ENCODE measurements at places on chromosomes 12 and 14.

DNA sequence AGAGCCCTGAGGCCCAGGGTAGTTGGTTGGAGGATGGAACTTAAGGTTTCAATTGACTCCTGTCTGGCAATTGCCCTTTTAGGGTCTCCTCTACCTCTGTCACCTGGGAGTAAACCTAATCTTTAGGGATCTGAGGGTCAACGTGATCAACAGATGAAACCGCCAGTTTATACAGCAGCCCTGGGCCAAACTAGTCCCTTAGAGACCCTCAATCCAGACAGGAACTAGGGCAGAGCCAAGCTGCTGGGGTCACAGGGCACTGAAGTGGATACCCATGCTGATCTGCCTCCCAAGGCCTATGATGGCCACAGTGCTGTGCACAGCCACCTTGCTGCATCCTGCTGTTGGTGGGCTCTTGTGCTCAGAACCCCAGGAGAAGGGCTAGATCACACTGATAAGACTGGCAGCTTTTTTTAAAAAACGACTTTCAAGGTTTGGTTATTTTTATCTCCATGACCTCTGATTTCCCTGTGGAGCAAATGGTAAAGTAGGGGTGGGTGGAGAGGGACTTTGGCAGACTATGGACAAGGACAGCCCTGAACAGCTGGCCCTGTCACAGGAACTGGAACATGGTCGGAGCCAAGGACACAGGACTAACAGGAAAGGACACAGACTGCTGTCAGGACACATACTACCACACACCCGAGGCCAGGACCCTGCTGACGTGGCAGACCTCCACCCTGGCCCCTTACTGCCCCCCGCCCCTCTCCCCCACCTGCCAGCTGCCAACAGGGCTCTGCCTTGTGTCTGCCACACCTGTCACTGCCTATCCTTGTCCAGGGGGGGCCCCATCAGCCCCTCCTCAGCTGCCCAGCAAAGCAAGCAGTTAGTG is 474 bp downstream of the FITM1 start:
- no peak for DNase-seq

DNA sequence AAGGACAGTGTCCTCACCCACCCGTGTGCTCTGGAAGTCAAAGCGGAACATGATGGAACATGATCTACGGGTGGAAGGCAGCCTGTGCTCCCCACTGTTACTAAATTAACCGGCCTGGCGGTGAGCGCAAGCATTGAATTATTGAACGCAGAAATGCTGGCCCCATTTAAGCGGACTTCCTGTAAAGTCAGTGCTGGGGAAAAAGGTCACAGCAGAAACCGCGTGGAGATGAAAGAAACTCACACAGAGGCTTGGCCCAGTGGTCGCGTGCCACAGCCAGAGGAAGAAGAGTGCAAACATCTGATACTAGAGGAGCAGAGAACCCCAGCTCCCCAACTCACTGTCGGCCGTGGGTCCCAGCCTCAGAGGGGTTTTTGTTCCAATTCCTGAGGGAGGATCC is 321.2 kb downstream of the ADGRD1 start:
- DNase-seq = no peak

GRCh38 chr14:103512701-103513611 is 9.7 kb downstream of the CKB start:
- no peak for DNase-seq

GRCh38 chr12:113408756-113409298 is 5.1 kb upstream of the SDS start:
- no peak for DNase-seq

GRCh38 chr12:105960319-105961083 is 178.3 kb downstream of the NUAK1 start:
- DNase-seq = no peak

DNA sequence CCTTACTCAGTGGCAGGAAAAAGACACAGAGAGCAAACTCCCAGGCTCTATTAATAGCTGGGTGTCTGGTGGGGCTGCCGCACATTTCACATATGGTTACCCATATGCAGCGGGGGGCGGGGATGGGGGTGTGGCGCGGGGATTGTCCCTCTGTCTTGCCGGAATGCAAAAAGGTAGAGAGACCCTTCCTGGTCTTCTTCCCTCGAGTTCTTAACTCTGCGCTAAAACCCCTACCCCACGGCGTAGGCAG is 1.7 kb downstream of the PRMT8 start:
- DNase-seq = no peak

DNA sequence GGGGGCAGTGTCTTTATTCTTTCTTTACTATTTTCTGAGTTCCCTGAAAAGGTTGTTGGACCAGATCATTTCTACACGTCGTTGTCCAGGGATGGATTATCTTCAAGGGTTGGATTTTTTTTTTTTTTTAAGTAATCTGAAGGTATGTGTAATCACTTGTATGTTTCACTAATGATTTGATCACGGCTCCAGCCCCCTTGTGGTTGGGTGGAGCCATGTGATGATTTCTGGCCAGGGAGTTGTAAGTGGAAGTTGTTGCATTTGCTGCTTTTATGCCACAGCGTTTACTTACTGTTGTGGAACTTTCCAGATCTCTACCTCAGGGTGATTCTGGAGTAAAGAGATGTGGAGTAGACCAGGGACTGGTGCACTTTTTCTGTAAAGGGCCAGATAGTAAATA is 390.3 kb downstream of the AACS start:
- peak; percentile 36 for DNase-seq

DNA sequence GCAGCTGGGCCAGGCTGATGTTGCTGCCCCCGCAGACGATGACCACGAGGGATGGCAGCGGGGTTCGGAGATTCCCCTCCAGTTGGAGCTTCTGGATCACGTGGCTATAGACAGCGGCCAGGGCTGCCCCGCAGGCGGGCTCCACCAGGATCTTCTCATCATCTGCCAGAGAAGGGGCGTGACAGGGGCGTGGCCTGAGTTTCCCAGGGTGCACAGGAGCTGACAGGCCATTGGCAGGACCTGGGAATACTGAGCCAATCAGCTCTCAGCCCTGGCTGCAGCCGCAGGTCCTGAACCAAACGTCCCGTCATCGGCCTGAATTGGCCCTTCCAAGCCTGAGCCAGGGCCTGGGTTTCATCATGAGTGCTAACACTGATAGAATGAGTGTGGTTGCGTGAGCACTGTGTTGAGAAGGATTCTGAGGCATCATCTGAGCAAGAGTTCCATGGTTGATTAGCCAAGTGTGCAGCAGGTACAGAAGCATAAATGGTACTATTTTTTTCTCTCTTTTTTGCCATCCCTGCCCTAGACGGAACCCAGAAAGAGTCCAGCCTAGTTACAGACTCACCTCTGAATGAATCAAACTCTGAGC is 10.6 kb downstream of the SDS start:
- DNase-seq = peak; percentile 92

DNA sequence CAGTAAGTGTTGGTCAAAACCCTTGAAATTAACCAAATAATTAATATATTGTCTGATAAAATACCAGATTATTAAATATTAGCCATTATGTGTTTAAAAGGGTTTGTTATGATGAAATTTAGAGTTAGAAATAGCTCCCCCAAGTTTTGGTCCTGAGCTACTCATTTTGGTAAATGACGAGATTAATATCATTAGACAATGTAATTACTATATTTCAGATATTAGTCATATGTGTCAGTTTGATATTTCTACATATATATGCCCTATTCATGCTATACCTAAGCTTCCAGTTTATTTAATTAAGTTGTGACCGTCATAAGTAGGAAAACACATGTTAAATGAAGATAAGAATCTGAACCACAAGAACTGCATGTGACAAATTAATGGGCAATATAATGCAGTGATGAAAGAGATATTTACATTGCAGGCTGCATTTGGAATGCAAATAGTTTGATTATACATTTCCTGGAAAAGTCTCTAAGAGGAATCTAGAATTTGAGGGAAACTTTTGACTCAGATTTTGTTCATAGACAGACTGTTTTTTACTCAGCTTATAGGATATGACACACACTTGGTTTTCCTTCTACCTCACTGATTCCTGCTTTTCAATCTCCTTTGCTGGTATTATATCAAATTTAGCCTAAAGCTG is 70.5 kb downstream of the TBC1D30 start:
- no peak for DNase-seq

DNA sequence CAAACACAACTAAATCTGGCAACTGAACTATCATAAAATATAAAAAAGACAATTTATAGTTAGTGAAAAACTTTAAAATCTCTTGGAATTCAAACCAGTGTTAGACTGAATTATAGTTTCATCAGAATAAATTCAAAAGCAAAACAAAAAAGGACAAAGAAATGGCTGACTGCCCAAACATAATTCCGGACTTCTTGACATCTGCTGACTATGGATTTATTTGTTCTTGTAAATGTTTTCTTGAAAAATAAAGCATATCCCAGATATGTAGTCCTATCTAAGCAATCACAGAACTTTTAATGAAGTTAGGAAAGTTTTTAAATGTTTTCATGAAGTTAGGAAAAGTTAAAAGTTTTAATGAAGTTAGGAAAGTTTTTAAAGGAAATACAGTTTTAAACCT is 45.8 kb upstream of the CNTN1 start:
- DNase-seq = no peak

GRCh38 chr12:52243856-52244614 is 11.0 kb downstream of the KRT7 start:
- DNase-seq = no peak

DNA sequence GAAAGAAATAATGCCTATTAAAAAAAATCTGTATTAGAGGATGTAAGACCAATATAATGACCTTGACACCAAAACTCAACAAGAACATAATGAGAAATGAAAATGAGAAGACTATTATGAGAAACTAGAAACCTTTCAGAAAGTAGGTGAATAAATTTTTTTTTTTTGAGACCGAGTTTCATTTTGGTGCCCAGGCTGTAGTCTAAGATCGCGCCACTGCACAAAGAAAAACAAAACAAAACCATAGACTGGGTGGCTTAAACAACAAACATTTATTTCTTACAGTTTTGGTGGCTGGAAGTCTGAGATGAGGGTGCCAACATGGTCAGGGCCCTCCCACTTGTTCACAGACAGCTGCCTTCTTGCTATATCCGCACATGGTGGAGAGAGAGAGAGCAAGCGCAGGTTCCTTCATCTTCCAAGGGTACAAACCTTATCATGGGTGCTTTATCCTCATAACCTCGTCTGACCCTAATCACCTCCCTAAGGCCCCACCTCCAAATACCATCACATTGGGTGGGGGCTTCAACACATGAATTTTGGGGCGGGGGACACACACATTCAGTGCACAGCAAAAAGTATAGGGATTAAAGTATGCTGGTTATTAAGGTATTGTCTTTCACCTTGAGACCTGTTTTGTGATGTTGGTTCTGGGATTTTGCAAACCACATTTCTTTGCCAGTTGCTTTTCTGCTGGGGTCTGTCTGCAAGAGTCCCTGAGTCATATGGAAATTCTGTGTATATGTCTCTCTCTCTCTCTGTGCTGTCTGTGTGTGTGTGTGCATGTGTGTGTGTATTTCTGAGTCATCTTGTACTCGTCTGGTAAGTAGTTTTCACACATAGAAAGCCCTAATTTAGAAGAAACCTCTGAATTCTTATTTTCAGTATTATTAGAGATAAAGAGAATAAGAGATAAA is 26.2 kb downstream of the ZCRB1 start:
- DNase-seq = no peak

DNA sequence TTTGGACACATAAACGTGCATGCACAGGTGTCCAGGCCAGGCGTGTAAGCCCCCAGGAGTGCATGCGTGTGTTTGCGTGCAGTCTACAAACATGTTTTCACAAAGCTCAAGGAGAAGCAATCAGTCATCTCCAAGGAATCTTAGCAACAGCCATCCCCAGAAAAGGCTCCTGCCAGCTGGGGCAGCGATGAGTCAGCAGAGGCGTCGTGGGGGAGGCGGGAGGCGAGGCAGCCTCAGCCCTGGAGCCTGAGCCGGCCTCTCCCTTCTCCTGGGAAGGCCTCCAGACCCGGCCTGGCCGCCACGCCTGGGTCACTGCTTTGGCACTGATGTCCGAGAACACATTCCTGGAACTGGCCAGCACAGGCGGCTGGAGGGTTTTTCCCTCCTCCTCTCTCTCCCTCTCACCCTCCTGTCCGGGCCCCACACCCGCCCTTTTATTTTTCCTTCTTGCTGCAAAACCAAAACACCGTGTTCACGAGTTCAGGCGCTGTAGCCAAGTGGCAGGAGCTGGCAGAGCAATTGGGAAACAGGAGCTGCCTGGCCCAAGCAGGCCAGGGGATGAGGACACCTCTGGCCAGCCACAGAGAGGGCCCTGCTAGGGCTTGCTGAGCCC is 92.7 kb downstream of the LRRC74A start:
- DNase-seq = peak; percentile 94

DNA sequence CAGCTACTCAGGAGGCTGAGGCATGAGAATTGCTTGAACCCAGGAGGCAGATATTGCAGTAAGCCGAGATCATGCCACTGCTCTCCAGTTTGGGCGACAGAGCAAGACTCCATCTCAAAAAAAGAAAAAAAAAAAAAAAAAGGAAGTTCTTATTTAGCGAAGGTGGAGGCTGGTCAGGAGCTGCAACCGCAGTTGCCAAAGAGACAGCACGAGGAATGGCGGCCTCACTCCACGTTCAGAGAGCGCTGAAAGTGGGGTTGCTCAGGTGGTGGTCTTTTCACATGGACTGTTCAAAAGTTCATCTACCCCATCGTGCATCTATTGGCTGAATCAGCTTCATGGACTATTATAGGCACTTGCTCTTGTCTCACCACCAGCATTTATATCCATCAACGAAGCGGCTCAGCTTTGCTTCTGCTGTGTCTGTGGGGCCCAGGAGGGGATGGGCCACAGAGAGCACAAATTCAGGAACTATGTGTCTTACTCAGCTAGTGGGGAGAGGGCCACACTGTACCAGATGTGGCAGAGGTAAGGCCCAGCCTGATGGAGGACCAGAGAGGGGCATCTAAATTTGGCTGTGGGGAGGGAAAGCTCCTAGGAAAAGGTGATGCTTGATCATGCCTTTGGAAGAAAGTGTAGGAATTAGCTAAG is 27.3 kb downstream of the SLC25A47 start:
- DNase-seq = no peak

DNA sequence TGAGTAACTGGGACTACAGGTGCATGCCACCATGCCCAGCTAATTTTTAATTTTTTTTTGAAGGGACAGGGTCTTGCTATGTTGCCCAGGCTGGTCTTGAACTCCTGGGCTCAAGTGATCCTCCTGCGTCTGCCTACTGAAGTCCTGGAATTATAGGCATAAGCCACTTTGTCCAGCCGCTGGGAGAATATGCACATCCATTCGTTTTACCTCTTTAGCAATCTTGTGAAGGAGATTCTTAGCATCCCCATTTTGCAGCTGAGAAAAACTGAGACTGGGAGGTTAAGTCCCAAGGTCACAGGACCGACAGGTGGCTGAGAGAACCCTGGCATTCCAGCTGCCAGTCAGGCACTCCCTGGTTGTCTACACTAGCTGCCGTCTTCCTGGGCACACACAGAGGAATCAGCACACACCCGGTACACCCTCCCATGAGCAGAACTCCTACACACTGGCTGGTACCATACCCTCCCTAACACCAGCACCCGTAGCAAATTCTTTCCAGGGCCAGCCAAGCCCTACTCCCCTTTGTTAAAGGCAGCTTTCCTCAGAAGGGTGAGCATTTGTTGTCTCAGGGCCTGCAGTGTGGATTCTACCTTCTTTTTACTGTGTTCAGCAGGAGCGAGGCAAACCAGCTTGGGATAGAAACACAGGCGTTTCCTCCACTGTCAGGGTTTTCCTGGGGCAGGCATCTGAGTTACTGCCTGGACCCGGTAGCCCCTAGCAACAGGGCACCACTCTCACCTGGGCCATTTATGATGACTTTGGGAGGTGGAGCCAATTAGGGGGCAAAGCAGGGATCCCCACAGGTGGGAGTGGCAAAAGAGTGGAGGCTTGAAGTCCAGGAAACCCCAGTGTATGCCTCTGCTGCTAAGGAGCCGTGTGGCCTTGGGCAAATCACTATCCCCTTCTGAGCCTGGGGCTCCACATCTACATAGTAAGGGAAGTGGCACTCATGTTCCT is 70.2 kb downstream of the IRF2BPL start:
- no peak for DNase-seq

GRCh38 chr12:49762468-49762847 is 21.1 kb downstream of the TMBIM6 start:
- DNase-seq = no peak
